Stimulated activated effector memory CD8-positive, alpha-beta T cell treated with anti-CD3 and anti-CD28 coated beads, Interleukin-12 subunit alpha, Interleukin-12 subunit beta, amount 100 ng/mL, for 72 hours (primary cell): ENCODE measurements at places on chromosomes 5 and 9.
A peak's percentile ranks its signal among the peaks of the same experiment; 100 is the strongest.

DNA sequence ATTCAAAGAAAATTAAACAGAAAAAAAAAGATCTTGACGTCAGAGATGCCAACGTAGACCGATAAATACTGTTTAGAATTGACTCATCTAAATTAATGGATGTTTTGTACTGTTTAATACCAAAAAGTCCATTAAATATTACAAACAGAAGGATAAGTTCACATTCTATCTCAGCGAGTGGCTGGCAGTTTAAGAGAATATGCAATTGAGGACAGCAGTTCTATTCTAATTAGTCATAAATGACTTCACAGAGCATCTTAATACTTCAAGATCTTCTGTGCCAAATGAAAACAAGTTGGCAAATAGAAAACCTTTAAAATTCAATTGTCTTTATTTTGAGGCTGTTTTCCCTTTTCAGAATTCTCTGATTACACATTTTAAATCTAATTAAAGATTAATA is 326.6 kb upstream of the NREP start:
- no peak for DNase-seq

DNA sequence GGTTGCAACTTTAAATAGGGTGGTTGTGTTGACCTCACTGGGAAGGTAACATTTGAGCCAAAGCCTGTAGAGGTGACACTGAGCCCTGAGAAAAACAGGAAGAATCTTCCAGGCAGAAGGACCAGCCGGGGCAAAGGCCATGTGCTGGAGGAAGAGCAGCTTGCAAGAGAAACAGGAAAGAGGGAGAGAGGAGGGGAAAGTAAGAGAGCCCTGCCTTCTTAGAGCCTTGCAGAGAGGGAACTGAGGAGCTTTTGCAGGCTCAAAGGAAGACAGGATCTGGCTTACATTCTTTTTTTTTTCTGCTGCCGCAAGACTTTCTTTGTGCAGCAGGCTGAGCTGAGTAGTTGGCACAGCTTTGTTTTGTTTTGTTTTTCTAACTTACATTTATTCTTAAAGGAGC is 17.4 kb downstream of the C9orf153 start:
- DNase-seq = no peak

DNA sequence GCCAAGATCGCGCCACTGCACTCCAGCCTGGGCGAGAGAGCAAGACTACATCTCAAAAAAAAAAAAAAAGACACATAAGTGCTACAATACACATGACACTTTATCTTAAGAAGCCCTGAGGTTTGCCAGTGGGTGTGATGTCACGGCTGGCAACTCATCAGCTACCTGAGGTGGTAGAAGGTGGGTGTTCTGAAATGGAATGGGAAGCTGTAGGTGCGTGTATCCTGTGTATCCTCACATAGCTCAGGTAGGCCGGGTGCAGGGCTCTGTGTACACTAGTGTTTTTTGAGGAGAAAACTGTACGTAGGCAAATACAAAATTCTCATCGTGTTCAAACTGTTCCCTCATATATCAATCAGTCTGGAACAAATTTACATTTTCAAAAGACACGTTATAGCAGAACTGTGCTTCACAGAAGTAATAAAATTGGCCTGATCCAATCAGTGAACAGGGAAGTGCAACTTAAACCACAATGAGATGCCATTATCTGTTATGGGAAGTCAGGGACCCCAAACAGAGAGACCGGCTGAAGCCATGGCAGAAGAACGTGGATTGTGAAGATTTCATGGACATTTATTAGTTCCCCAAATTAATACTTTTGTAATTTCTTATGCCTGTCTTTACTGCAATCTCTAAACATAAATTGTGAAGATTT is 10.4 kb downstream of the BICD2 start:
- DNase-seq = no peak

GRCh38 chr5:150615141-150615699 is 25.2 kb upstream of the SYNPO start:
- no peak for DNase-seq

DNA sequence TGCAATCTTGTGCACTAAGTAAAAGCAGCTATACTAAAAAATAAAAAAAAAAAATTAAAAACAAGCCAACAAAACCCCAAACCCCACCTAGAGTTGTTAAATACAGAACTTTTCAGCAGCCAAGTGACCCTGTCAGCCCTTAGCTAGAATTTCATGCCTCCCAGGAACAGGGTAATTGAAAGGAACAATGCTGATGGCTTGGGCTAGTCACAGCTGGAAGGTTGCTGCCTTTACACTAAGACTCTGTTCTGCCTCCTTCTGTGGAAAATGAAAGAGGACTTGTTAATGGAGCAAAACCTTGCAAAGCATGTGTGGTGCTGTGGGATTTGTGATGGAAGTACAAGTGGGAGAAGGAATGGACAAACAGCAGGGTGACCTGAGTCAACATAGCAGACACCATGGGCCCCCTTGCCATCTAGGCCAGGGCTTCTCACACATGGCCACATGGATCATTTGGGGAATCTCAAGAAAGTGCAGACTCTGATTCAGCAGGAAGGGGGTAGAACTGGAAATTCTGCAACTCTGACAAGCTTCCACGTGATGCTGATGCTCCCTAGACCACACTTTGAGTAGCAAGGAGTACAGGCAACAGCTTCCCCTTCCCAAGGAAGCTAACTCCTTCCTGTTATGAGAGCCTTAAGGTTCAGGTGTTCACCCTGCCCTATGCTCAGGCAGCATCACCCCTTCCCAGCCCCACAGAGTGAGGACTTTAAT is 14.9 kb upstream of the TMEM252 start:
- no peak for DNase-seq

GRCh38 chr9:98971915-98972223 is 28.2 kb downstream of the COL15A1 start:
- DNase-seq = no peak

DNA sequence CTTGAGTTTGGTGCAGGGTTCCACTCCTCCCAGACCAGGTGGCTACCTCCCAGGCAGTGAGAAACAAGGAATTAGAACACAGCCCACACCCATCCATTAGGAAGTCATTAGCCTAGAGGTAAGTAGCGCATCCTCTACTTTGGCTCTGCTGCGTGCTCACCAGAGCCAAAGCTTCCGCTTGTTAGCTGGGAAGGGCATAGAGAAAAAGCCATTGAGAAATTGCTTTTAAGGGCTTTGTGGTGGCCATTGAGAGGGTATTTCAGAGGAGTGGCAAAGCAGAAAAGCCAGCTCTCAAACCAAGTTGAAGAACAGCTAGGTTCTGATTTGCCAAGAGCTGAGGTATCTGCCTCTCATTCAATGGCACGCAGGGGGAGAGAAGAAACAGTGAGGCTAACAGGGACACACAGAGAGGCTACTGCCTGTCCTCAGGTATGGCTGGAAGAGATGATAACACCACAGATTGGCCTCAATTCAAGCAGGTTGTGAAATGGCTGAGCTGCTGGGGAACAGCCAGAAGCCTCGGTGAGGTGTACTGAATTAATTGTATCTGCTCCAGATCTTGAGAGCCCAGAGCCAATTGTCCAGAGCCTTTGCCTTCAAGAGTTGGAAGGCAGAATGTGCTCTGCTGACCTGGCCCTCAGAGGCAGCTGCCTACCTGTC is 119.4 kb downstream of the NTRK2 start:
- DNase-seq = no peak

- no peak for DNase-seq
These were observed 32.5 kb downstream of the RASA1 start for GRCh38 chr5:87300176-87300575.

DNA sequence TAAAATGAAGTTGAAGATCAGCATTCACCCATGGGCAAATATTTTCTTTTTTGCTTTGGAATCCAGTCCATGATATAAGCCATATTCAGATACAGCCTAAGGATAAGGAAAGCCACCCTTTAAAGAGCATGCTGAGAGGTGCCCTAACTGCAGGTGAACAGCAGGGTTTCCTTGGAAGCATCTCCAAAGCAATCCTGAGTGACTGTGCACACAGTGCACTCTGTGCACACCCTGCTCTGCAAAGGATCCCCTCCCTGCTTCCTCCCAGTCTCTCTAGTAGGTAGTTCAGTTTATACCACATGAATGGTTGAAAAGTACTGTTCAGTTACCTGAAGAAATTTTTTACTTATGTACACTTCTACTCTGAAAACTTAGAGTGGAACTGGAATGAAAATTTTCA is 491.4 kb downstream of the RASEF start:
- no peak for DNase-seq

GRCh38 chr5:28648108-28648507 is 1609.7 kb upstream of the CDH9 start:
- DNase-seq = no peak

DNA sequence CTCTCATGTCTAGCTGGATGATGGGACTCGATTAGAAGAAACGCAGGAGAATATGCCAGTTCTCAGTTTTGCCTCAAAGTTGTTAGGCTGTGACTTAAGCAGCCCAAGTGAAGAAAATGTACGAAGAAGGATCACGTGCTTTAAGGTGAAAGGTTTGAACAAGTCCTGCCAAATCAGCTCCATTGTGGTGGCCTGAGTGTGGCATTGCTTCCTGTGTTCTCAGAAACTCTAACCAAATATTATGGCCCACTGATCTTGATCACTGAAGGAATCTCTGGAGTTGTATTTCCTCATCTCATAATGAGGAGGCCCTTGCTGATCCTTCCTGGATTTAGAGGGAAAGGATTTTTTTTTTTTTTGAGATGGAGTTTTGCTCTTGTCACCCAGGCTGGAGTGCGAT is 44.0 kb downstream of the OTULIN start:
- DNase-seq = no peak

- DNase-seq = no peak
These were observed 26.2 kb downstream of the CARNMT1 start for GRCh38 chr9:75001719-75002421.

GRCh38 chr5:3312299-3312698 is 283.3 kb upstream of the IRX1 start:
- no peak for DNase-seq

GRCh38 chr5:54610197-54610944 is 92.8 kb downstream of the SNX18 start:
- DNase-seq = peak; percentile 17

DNA sequence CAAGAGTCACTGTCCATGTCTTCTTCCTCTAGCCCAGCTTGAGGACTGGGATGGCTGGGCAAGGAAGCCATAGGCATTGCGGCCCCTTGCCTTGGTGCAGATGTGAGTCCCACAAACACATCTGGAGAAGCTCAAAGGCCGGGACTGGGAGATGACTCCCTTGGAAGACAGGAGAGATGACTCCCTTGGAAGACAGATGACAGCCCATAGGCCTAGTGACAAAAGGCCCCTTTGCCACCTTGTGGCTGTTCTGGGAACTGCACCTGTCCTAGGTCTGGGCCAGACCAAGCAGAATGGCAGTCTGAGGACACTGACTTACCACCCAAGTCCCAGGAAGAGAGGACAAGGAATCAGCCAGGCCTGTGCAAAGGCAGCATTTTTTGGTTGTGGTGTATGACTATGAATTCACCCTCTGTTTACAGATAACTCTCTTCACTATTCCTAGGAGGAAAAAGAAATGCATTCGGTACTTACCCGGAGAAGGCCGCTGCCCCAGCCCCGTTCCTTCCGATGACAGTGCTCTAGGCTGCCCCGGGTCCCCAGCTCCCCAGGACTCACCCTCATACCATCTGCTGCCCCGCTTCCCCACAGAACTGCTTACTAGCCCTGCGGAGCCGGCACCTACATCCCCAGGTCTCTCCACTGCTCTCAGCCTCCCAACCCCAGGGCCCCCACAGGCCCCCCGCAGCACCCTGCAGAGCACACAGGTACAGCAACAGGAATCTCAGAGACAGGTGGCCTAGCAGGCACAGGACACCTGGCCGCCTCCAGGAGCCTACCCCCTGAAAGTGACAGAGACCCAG is 30.8 kb downstream of the SKP1 start:
- peak; percentile 80 for DNase-seq

DNA sequence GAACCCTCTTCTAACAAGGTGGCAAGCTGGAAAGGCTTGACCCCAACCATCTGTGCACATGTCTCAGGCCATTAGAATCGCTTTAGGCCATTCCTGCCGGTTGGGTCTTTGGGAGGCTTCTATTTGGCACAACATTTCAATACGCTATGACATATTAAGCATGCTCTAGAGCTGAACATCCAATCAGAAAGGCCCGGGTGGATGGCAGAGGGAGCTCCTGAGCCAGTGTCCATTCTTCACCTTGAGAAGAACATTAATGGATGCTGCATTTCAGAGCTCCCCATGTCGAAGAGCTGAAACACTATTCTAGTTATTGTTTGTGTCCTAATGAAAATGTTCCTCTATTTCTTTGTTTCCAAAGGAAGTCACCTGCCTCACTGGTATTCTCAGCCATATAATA is 12.8 kb downstream of the SPATA9 start:
- no peak for DNase-seq

GRCh38 chr5:160432787-160433186 is 11.1 kb downstream of the PTTG1 start:
- DNase-seq = no peak

DNA sequence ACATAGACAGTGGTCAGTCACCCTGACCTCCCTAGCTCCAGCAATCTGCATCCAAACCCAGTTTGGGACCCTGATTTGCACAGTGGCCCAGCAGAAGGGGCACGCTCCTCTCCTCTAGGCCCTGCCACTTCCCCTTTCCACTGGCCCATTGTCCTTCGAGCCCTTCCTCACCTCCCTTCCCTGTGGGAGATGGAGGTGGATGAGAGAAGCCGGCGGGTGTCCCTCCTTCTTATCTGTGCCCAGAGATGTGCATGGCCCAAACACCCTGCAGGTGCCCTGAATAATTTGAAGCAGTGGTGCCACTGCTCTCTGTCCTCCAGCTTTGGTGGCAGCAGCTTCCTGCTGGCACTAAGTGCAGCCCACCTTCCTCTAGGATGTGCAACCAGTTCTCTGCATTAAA is 140.0 kb downstream of the BARX1 start:
- no peak for DNase-seq

- no peak for DNase-seq
These were observed 22.4 kb upstream of the TNFAIP8 start for GRCh38 chr5:119333421-119333851.

DNA sequence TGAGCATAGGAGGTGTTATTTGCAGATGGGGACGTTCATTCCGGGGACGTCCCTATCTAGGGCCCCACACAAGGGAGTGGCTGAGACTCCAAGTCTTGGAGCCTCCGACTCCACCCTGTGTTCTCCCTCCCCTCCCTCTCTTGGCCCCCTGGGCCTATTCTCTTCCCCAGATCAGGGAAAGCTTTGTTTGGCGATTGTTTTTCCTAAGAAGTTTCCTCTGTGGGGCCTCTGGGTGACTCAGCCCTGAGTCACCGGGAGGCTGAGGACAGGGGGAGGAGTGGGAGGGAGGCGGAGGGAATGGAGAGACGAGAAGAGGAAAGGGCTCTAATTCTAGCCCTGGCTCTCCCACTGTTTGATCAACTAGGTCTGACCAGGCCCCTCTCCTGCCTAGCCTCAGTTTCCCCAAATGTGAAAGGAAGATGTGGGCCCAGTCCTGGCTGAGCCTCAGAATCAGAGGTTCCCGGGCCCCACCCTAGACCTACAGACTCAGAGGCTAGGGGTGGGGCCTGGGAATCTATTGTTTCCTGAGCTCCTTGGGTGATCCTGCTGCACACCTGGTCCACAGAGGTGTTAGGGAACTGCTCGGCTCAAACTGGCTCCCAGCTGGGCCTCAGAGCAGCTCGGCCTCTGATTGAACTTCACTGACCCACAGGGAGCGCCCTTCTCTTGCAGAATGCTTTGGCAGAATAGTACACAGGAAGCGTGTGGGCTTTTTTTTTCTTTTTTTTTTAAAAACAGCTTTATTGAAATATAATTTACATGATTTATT is 19.2 kb downstream of the GSN start:
- DNase-seq = no peak
